Fibroblast of skin of left quadriceps (primary cell): ENCODE measurements at places on chromosomes 5 and 9.

GRCh38 chr9:13993632-13994185 lies 320.2 kb downstream of the NFIB start:
- no peak for DNase-seq

- DNase-seq = no peak
Measured at GRCh38 chr5:163345216-163345615, 92.2 kb upstream of the CCNG1 start.

DNA sequence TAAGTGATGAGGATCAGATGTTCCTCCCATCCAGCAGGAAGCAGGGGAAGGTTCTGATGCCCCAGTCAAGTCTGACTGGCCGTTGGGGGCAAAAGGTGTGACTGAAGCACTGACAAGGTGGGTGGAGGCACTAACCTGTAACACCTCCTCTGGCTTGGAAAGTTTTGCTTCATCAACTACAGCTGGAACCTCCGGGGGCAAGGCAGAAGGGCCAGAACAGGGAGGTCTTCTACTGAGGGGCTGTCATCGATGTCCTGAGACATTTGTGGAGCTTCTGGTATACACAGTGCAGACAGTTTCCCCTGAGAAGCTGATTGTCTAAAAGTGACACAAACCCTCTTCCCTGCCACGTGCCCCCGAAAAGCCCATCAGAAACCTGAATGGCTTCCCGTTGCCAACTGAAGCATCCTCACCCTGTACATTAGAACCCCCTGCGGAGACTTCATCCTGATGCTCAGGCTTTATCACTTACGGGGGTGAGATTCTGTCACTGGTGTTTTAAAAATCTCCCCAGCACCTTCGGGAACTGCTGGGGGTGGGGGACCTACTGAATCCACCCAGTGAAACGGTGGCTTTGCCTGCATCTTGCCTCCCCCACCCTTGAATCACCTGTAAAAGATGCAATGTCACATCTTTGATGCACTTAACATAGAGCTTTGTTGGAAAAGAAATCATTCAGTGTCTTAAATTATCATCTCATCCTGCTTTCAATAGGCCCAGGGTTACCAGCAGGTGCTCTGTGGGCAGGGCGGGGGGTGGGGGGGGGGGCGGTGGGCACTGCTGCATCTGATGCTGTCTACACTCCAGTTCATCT lies 24.6 kb downstream of the TRAF1 start:
- no peak for DNase-seq

DNA sequence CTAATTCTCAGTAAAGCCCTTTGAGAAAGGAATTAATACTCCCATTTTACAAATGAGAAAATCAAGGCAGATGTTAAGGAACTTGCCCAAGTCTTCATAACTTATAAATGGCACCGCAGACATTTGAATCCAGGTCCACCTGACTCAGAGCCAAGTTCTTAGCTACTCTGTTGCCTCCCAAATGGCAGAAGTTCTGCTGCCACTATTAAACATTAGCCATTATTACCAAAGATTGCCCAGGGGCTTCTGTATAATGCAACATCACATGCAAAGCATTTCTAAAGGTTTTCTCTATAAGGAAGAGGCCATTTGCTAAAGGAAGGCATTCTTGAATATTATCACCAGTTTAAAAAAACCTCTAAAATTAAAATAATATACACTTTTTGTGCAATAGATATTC lies 28.3 kb downstream of the TPD52L3 start:
- DNase-seq = no peak

DNA sequence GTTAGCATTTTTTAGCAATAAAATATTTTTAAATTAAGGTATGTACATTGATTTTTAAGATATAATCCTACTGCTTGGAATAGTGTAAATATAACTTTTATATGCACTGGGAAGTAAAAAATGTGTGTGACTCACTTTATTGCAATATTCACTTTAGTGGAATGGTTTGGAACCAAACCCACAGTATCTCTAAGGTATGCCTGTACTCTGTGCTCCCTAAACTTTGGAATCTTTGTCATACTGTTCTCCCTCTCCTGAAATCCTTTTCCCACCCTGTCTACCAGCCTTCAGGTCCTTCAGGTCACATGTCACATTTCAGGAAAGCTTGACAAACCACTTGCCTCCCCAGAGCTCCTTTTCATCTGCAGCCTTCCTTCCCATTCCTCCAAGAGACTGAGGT lies 308.7 kb downstream of the SPOCK1 start:
- peak; percentile 36 for DNase-seq

DNA sequence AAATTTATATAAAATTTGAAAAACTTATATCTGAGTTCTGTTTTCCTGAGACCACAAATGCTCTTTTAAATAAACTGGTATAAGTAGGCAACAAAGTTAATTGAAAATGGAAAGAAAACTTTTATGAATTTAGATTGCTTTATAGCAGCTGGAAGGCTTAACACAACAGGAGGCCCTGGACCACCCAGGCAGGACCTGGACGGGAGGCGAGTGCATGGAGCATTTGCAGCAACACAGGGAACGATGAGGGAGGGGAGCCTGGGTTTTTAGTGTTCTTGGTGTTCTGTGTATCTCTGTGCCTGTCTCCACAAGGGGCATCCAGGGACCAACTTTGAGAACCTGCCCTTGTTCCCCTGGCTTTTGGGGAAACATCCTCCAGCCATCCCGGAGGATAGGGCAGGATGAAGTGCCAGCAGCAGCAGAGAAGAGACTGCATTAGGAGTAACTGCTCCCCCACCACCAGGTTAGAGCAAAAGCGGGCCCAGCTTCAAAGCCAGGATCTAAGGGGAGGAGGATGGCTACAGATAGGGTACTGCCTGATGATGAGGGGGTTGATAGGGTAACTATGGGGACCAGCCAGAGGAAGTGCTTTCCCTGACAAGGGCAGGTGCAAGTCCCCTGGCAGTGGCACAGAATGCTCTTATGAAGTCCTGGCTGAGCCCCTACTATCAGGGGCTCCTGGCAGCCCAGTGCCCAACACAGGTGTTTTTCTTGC lies 6.7 kb upstream of the SPATA31E1 start:
- no peak for DNase-seq

GRCh38 chr9:136119061-136119882 lies 597 bp upstream of the TMEM250 start:
- no peak for DNase-seq

DNA sequence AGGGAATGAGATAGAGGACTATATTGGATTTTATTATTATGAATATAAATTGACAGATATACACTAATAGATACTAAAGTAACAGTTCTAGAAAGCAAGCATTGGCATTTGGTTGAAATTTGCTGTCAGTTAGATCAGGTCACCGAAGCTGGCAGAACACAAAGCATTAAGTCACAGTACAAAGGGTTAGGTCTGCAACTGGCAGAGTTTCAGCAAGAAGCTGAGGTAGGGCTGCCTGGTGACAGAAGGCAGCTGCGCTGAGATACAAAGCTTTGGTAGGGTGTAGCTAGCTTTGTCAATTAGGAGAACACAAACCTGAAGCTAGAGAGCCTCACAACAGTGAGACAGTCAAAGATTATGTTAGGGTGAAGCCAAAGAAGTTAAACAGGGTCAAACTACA lies 6.3 kb upstream of the CSNK1G3 start:
- no peak for DNase-seq

DNA sequence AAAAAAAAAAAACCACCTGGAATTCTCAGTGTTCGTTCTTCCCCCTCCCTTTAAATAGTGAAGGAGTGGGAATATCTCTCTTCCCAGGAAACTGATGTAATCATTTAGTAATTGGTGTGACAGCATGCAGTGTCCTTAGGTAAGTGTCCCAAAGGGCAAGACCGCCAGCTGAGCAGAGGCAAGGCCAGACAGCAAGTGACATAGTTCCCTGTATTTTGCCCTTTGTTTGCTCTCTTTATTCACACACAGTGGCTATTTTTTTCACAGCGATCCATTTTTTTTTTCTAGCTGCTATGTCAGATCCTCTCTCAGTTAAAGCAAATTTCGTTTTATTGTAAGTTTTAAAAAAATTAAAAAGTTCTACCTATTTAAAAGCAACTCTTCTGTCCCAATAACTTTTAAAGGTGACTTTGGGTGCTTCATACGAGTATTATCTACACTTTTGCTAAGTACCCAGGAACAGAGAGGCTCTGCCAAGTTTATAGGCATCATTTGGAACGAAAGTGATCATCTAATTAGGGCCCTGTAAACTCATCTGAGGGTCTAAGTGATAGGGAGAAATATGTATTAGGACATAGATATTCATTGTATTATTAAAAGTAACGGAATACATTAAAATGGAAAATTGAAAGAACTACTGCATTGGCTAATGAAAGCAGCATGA lies 98.2 kb upstream of the ALDH1A1 start:
- DNase-seq = no peak

DNA sequence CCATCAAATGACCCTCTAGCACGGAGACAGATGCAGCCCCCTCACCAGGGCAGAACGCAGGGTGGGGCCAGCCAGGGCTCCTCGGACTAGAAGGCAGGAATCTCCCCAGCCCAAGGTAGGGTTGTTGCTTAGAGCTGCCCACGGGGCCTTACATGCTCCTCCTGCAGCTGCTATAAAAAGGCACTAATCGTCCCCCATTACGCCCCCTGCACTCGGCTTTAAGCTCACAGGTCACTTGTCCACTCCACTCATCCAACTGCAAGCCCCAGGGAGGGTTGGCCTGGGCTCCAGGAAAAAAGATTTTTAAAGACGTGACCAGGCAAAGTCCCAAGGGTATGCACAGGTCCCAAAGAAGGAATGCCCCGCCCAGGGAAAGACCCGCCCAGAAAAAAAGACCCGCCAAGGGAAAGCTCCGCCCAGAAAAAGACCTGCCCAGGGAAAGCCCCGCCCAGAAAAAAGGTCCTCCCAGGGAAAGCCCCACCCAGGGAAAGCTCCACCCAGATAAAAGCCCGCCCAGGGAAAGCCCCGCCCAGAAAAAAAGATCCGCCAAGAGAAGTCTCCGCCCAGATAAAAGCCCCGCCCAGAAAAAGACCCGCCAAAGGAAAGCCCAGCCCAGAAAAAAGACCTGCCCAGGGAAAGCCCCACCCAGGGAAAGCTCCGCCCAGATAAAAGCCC lies 11.1 kb downstream of the GRIN1 start:
- no peak for DNase-seq

- no peak for DNase-seq
Measured at GRCh38 chr5:72140711-72141110, 33.4 kb downstream of the MAP1B start.

- DNase-seq = peak; percentile 8
Measured at GRCh38 chr5:176955895-176956294, 50.7 kb downstream of the UIMC1 start.

- no peak for DNase-seq
Measured at GRCh38 chr9:99192786-99193465, 28.8 kb downstream of the ALG2 start.
